GM23248 (cell line): ENCODE measurements at places on chromosomes 2 and 18. TPM values are rescaled to one million over a fixed set of nuclear protein-coding genes. Genes with fewer than 3 reads are reported as not detected.

DNA sequence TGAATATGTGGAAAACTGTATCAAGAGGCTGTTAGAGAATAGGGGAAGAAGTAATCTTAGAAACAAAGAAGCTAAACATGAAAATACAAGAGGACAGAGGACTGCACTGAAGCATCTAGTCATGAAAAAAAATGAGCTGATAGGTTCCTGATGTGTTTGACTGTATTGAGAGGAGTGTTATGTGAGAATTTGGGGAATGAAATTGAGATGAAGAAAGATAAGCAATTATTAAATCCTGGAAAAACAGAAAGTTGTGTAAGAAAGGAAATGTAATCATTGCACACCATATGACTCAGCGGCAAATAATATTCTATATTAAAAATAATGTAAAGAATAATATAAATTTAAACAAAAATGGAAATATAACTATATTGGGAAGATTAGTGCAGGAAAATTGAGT lies 71.2 kb downstream of the SEMA4F start:
- H3K27me3 ChIP-seq: no peaks in the 10 kb centered on the region
- H3K27ac ChIP-seq: no peak overlapping the region
- H3K4me1 ChIP-seq: no peaks in the 10 kb centered on the region
- no peak overlapping the region for H3K4me3 ChIP-seq
- H3K36me3 ChIP-seq: no peaks in the 10 kb centered on the region

GRCh38 chr2:203870941-203871340 lies 3.4 kb downstream of the CTLA4 start:
- DNase-seq: no peak
- H3K4me1 ChIP-seq: no peaks in the 10 kb centered on the region
- no peak overlapping the region for H3K4me3 ChIP-seq
- peaks cover 47% of the 10 kb centered on the region for H3K27me3 ChIP-seq
- H3K27ac ChIP-seq: no peak overlapping the region

- H3K36me3 ChIP-seq: no peaks in the 10 kb centered on the region
- H3K4me3 ChIP-seq: no peak overlapping the region
- H3K4me1 ChIP-seq: no peaks in the 10 kb centered on the region
- H3K27ac ChIP-seq: no peak overlapping the region
Measured at GRCh38 chr2:163717515-163717914, 18.3 kb downstream of the FIGN start.

DNA sequence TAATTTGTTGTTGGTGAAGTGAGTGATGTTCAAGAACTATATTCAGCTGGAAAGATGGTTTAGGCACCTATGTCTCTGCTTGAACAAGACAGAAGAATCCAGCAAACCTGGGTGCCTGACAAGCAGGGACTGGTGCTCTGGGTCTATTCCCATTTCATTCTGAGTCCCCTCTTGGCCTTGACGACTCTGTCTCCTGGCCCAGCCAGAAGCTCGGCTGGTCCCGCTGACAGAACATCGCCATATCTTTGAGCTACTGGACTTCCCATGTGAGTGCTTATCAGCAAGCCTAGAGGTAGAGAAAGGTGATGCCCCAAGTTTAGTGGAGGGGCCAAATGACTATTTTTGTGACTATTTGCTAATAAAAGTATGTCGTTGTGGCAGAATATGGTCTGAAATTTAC lies 48.2 kb downstream of the SDC1 start:
- no peaks in the 10 kb centered on the region; the same call in 1 of the 2 replicates for H3K4me1 ChIP-seq
- H3K27me3 ChIP-seq: no peaks in the 10 kb centered on the region
- DNase-seq: no peak
- H3K4me3 ChIP-seq: no peak overlapping the region
- H3K36me3 ChIP-seq: no peaks in the 10 kb centered on the region
- H3K27ac ChIP-seq: no peak overlapping the region

GRCh38 chr2:108906403-108907077 lies 82.5 kb downstream of the EDAR start:
- DNase-seq: no peak
- no peaks in the 10 kb centered on the region for H3K4me1 ChIP-seq
- no peak overlapping the region for H3K4me3 ChIP-seq
- H3K36me3 ChIP-seq: no peaks in the 10 kb centered on the region

DNA sequence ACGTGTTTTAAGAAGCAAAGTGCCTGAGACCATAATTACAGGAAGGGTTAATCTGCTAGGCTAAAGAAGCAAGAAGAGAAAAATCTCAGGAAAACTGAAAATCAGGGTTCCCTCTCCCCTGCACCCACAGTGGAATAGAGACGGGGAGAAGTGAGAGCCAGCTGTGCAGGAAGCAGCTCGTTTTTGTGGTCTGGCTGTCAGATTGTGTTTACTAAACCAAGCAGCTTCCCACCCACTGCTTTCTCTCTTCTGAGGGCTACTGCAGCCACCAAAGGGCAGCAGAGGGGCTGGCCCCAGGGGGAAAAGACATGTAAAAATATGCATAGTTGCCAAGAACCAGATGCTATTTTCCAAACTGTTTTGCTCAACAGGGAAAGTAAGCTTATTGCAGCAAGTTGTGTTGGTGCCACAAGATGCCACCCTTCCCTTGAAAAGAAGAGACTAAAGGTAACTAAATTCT lies 72.6 kb upstream of the THUMPD2 start:
- peak overlapping the region; percentile 57 for H3K4me3 ChIP-seq
- no peaks in the 10 kb centered on the region for H3K36me3 ChIP-seq
- peak; percentile 42 for DNase-seq
- H3K27me3 ChIP-seq: 0 out of 2 replicates have a peak, but pooled peaks cover 6% of the 10 kb centered on the region
- peaks cover 15% of the 10 kb centered on the region for H3K4me1 ChIP-seq
- H3K27ac ChIP-seq: no peak overlapping the region

TCF23 gene
- not detected in 2 replicates for total RNA-seq

FAM117B gene
- 0.51 and 1.2 TPM in 2 replicates for total RNA-seq

TUBB8B gene
- not detected in 2 replicates for total RNA-seq

TDRD15 gene
- total RNA-seq: not detected in 2 replicates
